ENCODE measurements at places on chromosomes 12 and 14.

DNA sequence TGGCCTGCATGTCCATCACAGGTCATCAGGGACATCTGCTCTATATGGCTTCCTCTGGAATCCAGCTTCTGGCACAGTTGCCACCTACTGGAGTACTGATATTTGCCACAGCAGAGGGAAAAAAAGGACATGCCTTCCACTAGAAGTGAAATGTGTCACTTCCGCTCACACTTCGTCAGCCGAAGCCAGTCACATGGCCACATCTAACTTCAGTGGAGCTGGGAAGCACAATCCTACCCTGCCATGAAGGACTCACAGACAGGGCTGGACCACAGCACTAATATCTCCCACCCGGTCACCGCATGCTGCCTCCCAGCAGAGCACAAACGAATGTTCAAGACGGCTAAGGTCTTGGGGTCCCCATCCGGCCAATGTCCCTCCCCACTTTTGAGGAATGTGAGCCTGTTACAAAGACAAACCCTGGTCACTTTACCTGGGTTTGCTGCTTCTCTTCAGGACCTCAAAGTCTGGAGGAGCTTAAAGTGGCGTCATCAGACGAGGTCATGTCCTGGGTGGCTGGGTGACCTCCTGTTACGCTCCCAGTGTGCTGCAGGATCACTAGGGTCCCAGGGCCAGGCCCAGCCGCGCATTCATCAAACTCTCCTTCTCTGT, 98.6 kb downstream of the GCH1 start:
- DNase-seq: no peak

DNA sequence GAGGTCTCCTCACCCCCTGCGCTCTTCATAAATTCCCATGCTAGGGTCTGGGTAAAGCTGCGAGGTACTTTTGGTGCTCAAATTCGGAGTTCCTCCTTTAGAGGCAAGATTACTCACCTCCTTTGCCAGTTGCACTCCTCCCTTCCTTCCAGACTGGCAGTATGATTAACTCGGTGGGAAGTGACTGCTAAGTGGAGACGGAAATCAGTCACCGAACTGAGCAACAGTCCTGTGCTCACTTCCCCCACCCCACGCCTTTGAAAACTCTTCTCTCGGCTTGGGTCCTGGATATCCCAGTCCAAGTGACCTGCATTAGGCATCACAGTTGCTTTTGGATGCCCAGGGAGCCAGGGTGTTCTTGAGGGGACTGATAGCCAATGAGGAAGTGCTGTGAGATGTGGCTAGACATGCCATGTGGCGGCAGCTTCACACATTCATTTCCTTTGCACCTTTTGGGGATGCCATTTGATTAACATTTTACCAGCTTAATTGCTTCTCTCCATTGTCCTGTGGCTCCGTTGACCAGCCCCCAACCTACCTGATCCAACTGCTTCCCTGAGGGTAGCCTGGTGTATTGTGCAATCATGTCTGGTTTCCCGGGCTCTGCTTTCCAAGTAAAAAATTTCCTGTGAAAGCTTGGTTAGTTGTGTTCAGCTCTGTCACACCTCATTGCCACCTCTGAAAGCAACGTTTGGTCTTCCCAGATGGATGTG, 840 bp downstream of the PNP start:
- DNase-seq: peak; percentile 78

DNA sequence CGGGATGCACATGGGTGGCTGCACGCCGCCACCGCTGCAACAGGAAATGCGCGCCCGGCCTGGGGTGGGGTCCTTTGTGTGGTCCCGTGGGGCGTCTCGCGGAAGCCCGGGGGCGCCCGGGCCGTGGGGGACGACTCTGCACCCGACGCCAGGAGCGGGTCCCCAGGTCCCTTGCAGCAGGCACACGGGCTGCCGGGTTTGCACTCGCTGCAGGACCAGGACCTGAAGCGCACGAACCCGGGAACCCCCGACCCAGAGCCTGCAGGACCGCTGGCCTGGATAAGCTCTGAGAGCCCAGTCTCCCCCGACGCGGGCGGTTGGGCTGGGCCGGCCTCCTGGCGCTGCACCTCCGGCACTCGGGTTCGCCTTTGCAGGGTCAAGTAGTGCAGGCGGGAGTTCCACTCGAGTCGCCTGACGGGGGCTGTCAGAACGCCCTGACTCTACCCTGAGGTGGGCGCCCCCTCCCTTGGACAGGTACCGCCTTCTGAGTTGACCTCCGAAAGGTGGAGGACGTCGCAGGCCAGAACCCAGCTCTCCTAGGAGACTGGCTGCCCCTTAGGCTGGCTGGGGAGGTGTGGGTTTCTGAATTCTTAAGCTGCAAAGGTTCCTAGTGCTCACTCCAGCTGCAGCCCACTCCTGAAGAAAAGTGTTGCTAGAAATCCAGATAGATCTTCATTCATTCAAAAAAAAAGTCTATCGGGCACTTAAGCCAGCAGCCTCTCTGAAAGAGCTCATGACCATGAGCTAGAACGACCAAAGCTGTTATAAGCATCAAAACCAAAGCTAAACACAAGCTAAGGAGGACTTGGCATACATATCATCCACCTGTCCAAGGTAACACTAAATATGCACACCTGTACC, 68.0 kb downstream of the RNF34 start:
- DNase-seq: no peak

GRCh38 chr14:93232159-93232558, 25.1 kb downstream of the UBR7 start:
- no peak for DNase-seq

GRCh38 chr14:29788093-29788492, 139.6 kb downstream of the PRKD1 start:
- no peak for DNase-seq

GRCh38 chr12:40194846-40195245, 30.0 kb upstream of the LRRK2 start:
- DNase-seq: no peak

DNA sequence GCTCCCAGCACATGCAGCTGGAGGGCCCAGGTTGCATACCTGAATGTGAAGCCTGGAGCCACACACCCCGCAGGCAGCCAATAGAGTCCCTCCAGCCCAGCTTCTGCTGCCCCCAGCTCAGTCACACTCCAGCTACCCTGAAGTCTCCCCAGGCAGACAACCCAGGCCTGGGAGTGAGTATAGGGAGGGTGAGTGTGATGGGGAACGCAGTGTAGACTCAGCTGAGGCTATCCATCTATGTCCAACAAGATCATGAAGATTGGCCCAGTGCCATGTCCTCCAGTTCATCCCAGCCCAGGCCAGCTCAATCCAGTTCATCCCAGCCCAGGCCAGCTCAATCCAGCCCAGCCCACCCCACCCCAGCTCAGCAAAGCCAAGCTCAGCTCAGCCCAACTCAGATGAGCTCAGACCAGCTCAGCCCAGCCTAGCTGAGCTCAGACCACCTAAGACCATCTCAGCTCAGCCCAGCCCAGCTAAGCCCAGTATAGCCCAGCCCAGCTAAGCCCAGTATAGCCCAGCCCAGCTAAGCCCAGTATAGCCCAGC, 330.4 kb downstream of the TMEM121 start:
- peak; percentile 2 for DNase-seq

- DNase-seq: no peak
Observed at GRCh38 chr14:79136071-79137044, 966.2 kb downstream of the NRXN3 start.

GRCh38 chr14:56887216-56887615, 76.9 kb upstream of the OTX2 start:
- no peak for DNase-seq

GRCh38 chr12:1827826-1828805, 7.8 kb downstream of the LRTM2 start:
- no peak for DNase-seq

DNA sequence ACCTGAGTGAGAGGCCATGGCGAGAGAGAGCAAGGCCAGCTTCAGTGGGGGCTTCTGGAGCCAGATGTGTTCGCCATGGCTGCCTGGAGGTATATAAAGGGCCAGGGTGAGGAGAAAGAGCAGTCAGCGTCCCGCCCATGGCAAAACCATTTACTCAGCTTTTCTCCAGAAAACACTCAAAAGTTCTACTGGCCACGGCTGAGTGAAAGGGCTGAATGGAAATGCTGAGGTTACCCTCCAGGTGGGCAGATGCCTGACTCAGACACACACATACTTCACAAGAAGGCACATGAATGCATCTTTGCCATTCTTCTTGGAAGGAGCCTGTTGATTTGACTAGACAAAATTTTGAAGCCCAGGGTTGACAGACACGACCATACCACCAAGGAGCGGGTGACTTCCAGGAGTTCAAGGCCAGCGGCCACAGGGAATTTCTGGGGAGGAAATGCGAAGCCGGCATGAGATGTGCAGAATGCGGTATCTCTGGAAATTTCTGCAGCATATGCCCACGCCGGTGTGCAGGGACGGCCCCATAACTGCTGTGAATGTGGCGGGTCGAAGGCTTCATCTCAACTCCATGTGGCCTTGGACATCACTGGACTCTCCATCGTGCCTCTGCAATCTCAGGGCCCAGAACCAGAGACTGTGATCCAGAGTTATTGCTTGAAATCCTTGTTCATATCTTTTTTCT, at the start of gene IL31:
Gene IL31, minus strand, starts transcription at position 67 of the 691 bp plus-strand sequence. Its CDS starts 49 bp downstream, at position 18.
- DNase-seq: peak; percentile 42

DNA sequence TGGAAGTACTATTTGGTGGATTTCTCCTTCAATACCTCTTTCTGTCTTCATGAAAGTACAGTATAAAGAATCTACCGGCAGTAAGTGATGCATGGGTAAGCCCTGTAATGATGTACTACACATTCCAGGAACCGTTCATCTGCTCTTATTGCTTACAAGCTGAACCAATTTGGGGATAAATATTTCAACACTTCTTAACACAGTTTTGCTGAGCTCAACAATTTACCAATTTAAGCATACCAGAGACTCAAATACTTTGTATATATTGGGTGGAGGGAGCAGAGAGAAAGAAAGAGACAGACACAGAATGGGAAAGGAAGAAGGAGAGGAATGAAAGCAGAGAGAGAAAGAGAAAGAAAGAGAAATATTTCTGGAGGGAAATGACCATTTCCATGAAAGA, 821.1 kb upstream of the FLRT2 start:
- DNase-seq: no peak

GRCh38 chr12:5000204-5000603, 43.5 kb upstream of the KCNA5 start:
- no peak for DNase-seq

GRCh38 chr12:54351341-54351740, 12.9 kb downstream of the GPR84 start:
- no peak for DNase-seq

- no peak for DNase-seq
Observed at GRCh38 chr12:110134691-110135411, 10.7 kb downstream of the IFT81 start.

- no peak for DNase-seq
Observed at GRCh38 chr12:43104494-43104893, 447.5 kb downstream of the ADAMTS20 start.

- peak; percentile 80 for DNase-seq
Observed at GRCh38 chr14:23056145-23056955, 970 bp downstream of the CDH24 start.

DNA sequence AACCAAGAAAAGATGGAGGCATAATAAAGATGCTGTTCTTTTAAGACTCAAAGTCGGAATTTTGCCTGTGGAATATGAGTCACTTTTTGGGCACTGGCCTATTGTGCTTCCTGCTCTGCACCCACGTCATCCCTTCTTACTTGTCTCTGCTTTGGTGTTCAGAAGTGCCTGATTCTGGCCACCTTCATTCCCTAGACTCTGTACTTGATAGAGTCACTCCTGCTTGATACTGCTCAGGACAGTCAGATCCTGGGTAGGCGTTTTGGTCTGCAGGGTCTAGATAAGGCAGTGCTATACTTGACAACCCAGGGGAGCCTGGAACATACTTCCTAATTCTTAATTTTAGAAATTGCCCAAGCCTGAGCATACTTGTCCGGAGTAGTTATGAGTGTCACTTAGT, 1.9 kb downstream of the LRRK2 start:
- no peak for DNase-seq

GRCh38 chr12:104751594-104751993, 206.5 kb downstream of the SLC41A2 start:
- no peak for DNase-seq

DNA sequence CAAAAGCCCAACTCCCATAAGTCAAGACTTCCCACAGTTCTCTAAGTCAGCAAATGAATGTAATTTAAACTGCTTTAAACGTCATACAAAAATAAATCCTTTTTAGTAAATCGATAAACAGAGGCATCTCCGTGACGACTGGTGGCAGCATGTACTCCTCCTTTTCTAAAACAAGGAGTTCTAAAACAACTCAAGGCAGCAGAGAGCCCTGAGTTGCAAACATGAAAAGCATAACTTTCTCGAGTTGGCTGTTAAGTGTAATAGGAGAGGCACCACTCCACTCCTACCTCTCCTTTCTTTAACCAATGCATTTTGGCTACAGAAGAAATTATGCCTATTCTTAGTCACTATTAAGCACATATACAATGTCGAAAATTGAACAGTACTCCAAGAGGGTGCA, 22.0 kb downstream of the LTBR start:
- DNase-seq: no peak

- no peak for DNase-seq
Observed at GRCh38 chr12:48126953-48127630, 7.9 kb downstream of the PFKM start.

DNA sequence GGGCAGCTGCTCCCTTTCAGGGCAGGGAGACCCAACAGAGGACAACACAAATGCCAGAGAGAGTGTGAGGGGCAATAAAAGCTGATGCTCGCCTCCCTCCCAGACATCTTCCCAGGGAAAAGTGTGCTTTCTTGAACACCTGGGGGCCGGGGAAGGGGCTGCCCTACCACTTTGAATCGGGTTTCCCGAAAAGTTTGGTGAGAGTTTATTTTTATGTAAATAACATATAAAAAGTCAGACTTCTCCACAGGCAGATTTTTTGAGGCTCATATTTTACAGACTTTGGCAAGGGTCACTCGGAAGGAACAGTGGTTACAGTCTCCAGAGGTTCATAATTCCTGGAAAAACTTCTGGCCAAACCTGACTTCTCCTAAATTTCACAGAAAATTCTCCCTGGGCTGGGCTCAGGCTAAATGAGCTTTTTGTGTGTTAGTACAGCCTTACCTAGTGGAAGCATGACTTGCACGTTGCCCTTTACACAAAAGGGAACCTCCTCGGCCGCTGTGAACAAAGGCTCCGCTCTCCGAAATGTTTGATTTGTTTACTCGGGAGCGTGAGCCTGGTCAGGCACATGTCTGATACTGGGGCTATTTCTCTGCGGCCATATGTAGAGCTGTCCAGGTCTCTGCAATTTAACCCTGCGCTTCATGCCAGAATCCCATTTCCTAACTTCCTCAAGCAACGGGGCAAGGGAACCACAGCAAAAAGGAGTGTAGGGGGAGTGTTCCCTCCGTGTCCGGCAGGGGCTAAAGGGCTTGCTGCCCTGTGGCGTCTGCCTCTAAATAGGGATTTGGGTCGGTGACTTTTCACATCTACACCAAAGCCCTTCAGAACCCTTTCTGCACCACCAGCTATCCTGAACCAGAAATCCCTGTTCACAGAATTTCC, 3.4 kb downstream of the RTL1 start:
- no peak for DNase-seq

DNA sequence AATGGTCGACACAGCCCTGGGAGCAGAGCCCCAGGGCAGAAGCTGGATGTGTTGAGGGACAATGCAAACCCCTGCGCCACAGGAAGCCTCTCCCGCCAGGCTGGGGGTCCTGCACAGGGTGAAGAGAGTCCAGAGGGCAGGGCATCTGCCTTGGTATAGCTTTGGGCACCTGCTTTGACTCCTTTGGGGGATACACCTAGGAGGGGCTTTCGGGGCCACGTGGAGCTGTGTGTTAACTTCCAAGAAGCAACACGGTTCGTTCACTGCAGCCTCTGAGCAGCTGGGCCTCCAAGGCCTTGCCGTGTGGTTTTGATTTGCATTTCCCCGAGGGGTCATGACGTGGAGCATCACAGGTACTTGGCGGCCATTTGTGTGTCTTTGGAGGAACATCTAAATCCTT, 5.8 kb upstream of the PUS1 start:
- no peak for DNase-seq

Data from activated CD4-positive, alpha-beta T cell treated with anti-CD3 and anti-CD28 coated beads for 36 hours (primary cell).